IMR-90 (cell line): ENCODE measurements at places on chromosomes 7 and 10.

- no peak for DNase-seq
Observed at GRCh38 chr10:69069090-69070042, 18.5 kb upstream of the SRGN start.

DNA sequence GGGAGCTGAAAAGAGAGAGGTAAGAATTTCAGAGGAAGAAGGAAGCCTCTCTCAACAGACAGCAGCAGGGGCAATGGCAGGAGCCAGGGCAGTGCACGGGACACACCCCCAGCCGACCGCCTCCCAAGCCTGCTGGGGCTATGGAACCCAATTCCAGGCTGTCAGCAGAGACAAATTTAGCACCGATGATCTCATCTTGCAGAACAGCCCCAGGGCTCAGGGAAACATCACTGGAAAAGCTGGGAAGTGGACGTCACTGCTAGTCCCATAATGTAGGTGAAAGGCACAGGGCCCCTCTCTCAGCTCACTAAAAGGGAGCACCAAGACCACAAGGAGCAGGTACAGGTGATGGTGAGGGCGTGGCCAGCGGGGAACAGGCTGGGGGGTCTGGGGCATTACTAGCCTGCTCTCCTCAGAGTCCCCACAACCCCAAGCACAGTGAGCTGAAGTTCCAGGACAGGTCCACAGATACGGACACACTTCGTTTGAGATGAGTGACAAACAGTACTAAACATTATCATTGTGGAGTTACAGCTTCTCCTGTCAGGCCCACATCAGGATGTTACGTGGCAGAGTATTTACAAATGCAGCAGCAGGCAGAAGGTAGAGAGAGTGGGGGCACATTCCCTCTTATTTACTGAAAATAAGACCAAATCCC lies 103.7 kb downstream of the PLXNA4 start:
- no peak for DNase-seq

- no peak for DNase-seq
Observed at GRCh38 chr7:75691793-75692543, 46.8 kb downstream of the HIP1 start.

- DNase-seq: no peak
Observed at GRCh38 chr10:76025124-76025477, 593.7 kb downstream of the LRMDA start.

DNA sequence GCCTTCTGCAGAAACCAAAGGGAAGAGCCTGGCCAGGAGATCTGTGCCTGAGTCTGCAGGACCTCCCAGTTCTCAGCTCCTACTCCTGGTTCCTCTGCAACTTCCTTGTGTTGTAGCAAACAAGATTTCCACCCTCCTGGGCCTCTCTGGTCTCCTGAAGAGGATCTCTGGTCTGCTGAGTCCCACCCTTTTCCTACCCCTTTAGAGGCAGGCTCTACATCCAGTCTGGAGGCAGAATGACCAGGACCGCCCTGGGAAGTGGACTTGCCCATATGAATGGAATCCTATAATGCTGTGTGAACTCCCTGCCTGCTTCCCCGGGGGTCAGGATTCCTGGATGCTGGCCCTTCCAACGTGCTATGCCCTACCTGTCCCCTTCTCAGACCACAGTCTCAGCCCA lies 3.2 kb downstream of the DENND2A start:
- no peak for DNase-seq

GRCh38 chr7:157032128-157032527 lies 21.7 kb upstream of the MNX1 start:
- no peak for DNase-seq
